ENCODE measurements at places on chromosomes 6 and 20. TPM values are rescaled to one million over a fixed set of nuclear protein-coding genes. Genes with fewer than 3 reads are reported as not detected.

DNA sequence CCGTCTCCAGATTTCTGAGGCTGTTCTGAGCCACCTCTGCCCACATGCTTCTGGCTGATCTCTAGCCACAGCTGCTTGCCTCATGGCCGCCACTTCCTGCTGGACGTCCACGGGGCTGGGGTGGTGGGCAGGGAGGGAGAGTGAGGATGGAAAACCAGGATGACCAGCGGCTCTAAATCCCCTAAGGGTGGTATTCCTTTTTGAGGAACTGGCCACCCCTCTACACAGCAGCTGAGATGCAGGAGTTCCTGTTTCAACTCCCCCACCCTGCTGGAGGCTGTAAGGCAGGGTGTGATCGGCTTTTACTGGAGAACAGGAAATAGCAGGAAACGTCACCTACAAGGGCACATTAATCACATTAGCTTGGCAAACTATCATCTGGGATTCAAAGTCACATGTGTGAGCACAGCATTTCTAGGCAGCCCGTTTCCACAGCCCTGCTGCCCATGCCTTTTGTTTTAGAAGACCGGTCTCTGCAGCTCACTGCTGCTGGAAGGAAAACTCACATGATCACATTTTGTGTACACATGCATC lies 181.6 kb upstream of the ECI2 start:
- peak overlapping the region; percentile 81 for H3K27ac ChIP-seq
- DNase-seq, result peak; percentile 30
- H3K36me3 ChIP-seq, result no peaks in the 10 kb centered on the region
- H3K27me3 ChIP-seq, result no peaks in the 10 kb centered on the region
- peak overlapping the region; percentile 31 for H3K4me3 ChIP-seq

GRCh38 chr6:30077218-30077617 lies 1.6 kb upstream of the RNF39 start:
- peaks cover 17% of the 10 kb centered on the region for H3K27me3 ChIP-seq
- no peaks in the 10 kb centered on the region for H3K36me3 ChIP-seq
- H3K27ac ChIP-seq, result no peak overlapping the region
- DNase-seq, result no peak

Gene BNIP5
- not detected for total RNA-seq

DNA sequence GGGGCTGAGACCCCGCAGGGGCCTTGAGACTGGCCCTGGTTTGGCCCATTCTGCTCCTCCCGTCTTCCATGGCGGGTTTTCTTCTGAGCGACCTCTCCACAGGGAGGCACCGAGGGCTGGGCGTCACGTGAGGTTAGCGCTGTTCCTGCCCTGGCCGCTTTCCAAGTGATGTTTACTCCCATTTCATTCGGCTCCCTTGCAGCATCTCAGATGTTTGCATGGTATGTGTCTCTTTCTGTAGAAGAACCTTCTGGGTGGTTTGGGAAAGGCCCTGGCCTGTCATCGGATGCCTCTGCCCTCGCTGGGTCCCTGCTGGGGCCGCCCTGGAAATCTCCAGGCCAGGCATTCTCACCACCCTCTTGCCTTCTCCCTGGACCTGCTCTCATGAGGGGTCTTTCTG lies 17.3 kb downstream of the RAMACL start:
- H3K27ac ChIP-seq, result no peak overlapping the region
- H3K4me1 ChIP-seq, result peaks cover 16% of the 10 kb centered on the region
- DNase-seq, result no peak
- H3K27me3 ChIP-seq, result no peaks in the 10 kb centered on the region
- no peak overlapping the region for H3K4me3 ChIP-seq

DNA sequence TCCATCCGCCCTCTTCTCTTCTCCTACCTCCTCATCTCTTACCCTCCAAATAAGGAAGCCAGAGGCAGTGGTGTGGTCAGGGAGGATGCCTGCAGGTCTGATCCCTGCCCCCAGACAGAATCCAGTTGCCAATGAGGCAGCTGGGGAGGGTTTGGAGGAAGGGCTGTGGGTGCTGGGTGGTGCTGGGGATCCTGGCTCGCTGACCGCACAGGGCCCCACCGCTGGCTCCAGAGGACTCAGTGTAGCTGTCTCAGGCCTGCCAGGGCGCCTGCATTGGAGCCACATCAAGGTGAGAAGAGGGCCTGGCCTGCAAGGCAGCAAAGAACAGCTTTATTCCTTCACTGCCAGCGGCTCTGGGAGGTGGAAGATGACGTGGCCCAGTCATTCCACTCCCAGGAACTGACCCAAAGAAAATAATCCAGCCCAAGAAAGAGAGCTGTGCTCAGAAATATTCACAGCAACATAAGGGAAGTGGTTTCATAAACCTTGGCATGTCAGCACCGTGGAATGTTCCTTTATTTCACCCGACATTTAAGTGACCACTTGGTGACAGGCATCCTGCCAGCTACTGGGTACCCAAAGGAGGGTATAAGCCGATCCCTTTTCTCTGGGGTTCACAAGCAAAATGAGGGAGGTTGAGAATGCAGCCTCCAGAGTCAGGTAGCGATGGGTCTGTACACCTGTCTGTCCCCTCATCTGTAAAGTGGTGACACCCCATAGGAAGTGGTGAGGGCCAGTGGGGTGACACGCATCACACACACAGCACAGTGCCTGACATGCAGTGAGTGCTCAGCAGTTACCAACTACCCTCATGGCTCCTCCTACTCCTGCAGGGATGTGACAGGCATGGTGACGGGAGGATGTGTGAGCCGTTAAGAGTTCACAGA lies 125.1 kb downstream of the SNX5 start:
- peaks cover 20% of the 10 kb centered on the region for H3K4me1 ChIP-seq
- no peaks in the 10 kb centered on the region for H3K27me3 ChIP-seq
- DNase-seq, result peak; percentile 47
- peak overlapping the region; percentile 83 for H3K27ac ChIP-seq

- no peak overlapping the region for H3K27ac ChIP-seq
- no peak overlapping the region for H3K4me3 ChIP-seq
- H3K36me3 ChIP-seq, result peaks cover 4% of the 10 kb centered on the region
- DNase-seq, result no peak
- no peaks in the 10 kb centered on the region for H3K27me3 ChIP-seq
- H3K4me1 ChIP-seq, result no peaks in the 10 kb centered on the region
Measured at GRCh38 chr20:2932498-2932897, 59.2 kb downstream of the PTPRA start.

DNA sequence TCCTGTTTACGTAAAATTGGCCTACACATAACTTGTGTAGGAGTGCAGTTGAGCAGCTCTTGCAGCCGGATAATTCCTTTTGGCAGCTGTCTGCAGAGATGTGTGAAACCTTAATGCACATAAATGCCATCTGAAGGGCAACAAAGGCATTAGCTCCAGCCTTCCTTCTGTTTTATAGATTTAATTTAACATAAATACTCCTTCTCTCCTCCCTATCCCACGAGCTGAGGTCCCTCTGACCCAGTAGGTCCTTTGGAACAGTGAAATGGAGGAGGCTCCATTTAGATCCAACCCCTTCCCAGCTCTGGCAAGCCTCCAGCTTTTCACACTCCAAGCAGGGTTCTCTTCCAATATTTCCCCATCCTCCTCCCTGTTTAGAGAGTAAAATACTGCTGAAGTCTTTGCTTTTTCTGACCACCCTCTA lies 6.5 kb downstream of the PLEKHG1 start:
- peaks cover 11% of the 10 kb centered on the region for H3K4me1 ChIP-seq
- no peaks in the 10 kb centered on the region for H3K36me3 ChIP-seq
- H3K27ac ChIP-seq, result no peak overlapping the region
- H3K4me3 ChIP-seq, result no peak overlapping the region

GRCh38 chr6:63814459-63814858 lies 178.9 kb downstream of the PHF3 start:
- no peak overlapping the region for H3K4me3 ChIP-seq
- H3K4me1 ChIP-seq, result no peaks in the 10 kb centered on the region
- no peak for DNase-seq
- no peaks in the 10 kb centered on the region for H3K27me3 ChIP-seq
- no peak overlapping the region for H3K27ac ChIP-seq
- no peaks in the 10 kb centered on the region for H3K36me3 ChIP-seq

Gene RPS21
- 2,724 TPM for total RNA-seq

Gene BCLAF1
- 70.0 TPM for total RNA-seq

DNA sequence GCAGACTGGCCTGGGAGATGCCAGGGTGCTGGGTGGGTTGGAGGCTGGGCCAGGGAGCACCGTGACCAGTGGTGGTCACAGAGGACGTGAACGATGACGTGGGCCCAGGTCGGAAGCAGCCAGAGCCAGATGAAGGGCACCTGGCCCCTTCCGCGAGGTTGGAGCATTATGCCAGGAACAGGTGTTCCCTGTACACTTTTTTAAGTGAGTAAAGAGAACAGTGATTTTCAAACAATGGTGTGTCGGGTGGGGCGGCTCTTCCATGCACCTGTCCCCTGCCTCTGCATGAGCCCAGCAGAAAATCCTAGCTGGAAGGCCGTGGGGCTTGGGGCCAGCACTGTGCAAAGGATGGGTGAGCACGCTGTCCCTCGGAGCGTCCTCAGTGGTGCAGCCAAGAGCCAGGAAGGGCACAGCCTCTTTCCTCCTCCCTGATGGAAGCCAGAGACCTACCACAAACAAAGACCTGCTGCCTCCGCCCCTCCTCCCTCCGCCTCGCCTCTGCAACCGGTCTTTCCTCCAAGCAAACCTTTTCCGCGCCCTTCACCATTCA lies 350.5 kb downstream of the ZFAND3 start:
- H3K4me3 ChIP-seq, result no peak overlapping the region
- no peaks in the 10 kb centered on the region for H3K36me3 ChIP-seq
- H3K27me3 ChIP-seq, result no peaks in the 10 kb centered on the region
- H3K27ac ChIP-seq, result no peak overlapping the region
- no peak for DNase-seq

Gene OR2B2
- total RNA-seq, result not detected

Gene FAXC
- 0.81 TPM for total RNA-seq

DNA sequence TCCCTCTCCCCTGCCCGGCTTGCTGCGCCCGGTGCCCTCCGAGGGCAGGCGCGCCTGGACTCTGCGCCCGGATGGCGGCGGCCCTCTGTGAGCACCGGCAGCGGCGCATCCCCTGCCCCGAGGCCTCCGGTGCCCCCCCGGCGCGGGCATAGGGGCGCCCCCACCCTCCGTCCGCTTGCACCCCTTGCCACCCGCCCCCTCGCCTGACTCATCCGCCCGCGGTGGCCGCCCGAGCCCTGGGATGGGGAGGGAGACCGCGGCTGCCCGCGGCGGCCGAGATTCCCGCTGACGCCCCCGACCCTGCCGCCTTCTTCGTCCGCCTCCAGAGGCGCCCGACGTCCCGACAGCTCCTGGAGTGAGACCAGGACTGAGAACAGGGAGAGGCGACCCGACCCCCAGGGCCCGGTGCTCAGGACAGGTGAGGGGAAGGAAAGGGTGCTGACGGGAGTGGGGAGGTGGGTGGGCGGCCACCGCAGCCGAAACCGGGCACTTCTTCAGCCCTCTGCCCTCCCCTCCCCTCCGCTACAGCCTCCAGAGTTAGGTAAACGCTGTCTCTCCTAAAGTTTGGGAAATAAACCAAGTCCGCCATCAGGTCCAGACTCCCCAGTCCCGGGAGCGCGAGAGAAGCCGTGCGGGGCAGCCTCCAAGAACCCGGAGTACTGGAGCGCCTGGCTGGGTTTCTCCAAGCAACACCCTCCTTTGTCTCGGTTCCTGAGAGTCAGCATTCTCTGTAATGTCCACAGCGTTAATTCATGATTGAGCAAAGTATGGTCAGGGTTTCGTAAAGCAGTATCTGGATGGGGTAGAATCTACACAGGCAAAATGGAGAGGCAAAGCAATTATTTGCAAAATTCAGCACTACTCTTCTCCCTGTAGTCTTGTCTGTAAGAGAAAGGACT lies 539 bp downstream of the TMEM200A start:
- H3K4me3 ChIP-seq, result peak overlapping the region; percentile 75
- H3K27ac ChIP-seq, result no peak overlapping the region
- no peaks in the 10 kb centered on the region for H3K27me3 ChIP-seq

DNA sequence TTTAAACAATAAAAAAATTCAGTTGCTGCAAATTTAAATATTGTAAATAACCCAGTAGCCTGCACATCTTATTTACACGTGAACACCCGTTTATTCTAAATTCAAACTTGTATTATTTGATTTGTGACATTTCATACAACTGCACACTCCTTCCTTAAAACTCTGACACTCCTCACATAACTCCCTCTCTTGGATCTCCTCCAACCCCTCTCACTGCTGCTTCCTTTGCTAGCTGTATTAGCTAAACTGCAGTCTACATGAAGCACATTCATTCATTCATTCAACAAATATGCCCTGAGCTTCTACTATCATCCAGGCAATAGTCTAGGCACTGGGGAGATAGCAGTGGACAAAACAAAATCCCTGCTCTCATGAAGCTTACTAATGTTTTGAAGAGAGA lies 47.0 kb downstream of the FBXL4 start:
- peaks cover 7% of the 10 kb centered on the region for H3K36me3 ChIP-seq
- H3K4me3 ChIP-seq, result no peak overlapping the region
- peaks cover 19% of the 10 kb centered on the region for H3K4me1 ChIP-seq
- H3K27me3 ChIP-seq, result no peaks in the 10 kb centered on the region

Gene CDC5L
- total RNA-seq, result 19.6 TPM

- no peak for DNase-seq
- H3K27me3 ChIP-seq, result no peaks in the 10 kb centered on the region
- no peak overlapping the region for H3K4me3 ChIP-seq
- no peaks in the 10 kb centered on the region for H3K4me1 ChIP-seq
Measured at GRCh38 chr6:165588515-165588914, 74.5 kb downstream of the PDE10A start.

DNA sequence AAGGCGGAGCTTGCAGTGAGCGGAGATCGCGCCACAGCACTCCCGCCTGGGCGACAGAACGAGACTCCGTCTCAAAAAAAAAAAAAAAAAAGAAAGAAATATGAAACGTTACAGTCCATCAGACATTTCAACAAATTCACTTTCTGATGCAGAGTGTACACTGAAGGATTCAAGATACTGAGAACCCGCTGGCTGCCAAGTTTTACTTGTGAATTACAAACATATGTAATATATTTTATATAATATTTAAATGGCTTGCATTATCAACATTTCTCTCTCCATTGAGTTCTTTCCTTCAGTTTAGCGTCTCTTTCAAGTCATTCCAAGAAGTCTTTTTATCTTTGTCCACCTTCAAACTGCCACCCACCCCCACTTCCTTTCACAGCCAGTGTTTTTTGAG lies 240.9 kb upstream of the RNF217 start:
- H3K4me1 ChIP-seq, result no peaks in the 10 kb centered on the region
- H3K27ac ChIP-seq, result no peak overlapping the region
- H3K27me3 ChIP-seq, result no peaks in the 10 kb centered on the region
- no peaks in the 10 kb centered on the region for H3K36me3 ChIP-seq
- H3K4me3 ChIP-seq, result no peak overlapping the region
- DNase-seq, result no peak

- peaks cover 9% of the 10 kb centered on the region for H3K4me1 ChIP-seq
- no peak overlapping the region for H3K27ac ChIP-seq
- no peaks in the 10 kb centered on the region for H3K27me3 ChIP-seq
- H3K4me3 ChIP-seq, result no peak overlapping the region
Measured at GRCh38 chr20:25327521-25328235, 63.0 kb downstream of the ABHD12 start.
